ENCODE measurements at places on chromosomes 1 and 21. TPM values are rescaled to one million over a fixed set of nuclear protein-coding genes. Genes with fewer than 3 reads are reported as not detected.

The GBP1 gene
- total RNA-seq = 44.9 TPM

The DENND2D gene
- total RNA-seq = 20.0 TPM

The SPATA46 gene
- not detected for total RNA-seq

The HCRTR1 gene
- not detected for total RNA-seq

The GPX7 gene
- total RNA-seq = not detected

The DMBX1 gene
- 0.88 TPM for total RNA-seq

GRCh38 chr1:168468822-168469221 is 75.0 kb downstream of the XCL2 start:
- no peak for DNase-seq

- no peak for DNase-seq
Measured at GRCh38 chr1:10841118-10841517, 44.7 kb upstream of the CASZ1 start.

- peak; percentile 68 for DNase-seq
Measured at GRCh38 chr1:227356620-227357146, 38.4 kb upstream of the CDC42BPA start.

DNA sequence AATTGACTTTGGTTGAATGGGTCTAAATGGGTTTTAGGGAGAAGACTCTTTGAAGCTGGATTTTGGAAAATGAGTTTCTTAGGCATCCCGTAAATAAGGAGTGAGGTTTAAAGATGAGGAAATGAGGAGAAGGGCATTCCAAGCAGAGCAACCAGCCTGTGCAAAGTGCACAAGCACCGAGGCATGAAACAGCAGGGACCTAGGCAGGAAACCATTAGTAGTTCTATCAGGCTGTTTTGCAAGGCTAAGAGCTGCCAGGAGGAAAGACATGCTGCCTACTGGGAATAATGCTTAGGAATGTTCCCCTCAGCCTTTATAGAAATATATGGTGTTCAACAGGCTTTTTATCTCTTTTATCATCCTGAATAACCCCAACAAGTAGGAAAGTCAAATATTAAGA is 153.1 kb upstream of the FGGY start:
- DNase-seq = no peak

- no peak for DNase-seq
Measured at GRCh38 chr1:115790846-115791245, 22.3 kb upstream of the CASQ2 start.

- DNase-seq = no peak
Measured at GRCh38 chr1:77797991-77798390, 18.5 kb downstream of the MIGA1 start.

GRCh38 chr1:230517786-230518185 is 91.7 kb upstream of the PGBD5 start:
- peak; percentile 26 for DNase-seq

DNA sequence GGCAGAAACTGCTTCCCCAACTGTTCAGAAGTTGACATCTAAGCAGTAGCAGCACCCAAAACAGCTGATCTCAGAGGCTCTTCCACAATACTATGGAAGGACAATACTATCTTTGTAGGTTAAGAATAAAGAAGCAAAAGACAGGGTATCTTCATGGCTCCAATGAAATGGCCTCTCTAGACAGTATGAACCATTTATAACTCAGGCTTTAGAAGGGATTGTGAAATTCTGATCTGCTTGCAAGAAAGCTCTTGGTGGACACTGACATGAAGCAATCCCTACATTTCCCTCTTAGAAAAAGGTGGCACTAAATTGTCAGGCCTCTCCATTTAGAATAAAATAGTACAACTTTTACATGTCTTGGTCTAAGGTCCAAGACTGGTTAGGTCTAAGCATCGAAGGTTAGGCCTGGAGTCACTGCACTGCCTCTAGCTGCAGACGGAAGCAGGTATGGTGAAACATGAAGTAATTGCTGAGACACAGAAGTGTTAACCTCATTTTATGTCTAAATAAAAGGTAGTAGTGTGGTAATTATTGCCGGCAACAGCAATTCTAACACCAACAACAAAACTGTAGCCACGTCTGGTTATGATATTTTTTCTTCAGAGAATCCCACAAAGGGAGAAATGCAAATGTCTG is 50.6 kb upstream of the HP1BP3 start:
- no peak for DNase-seq
